ENCODE measurements at places on chromosomes 13 and 19.

GRCh38 chr19:48501494-48502349, 9.9 kb downstream of the LMTK3 start:
- peak; percentile 98 for DNase-seq

DNA sequence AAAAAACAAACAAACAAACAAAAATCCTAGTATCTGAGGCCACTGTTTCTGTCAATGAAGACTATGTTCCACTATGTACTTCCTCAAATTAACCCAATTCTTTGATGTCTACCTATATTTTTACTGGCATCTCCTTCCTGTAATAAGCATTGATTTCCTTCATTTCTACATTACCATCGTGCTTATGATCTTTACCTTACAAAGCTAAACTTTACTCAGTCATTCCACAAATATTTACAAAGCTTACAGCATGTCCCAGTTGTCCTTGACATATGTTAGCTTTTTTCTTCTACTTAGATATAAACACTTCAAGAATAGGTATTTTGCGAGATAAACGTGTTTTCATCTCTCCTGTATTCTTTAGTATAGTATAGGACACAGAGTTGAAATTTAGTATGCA, 1090.9 kb downstream of the PCDH9 start:
- no peak for DNase-seq

GRCh38 chr13:43428545-43429296, 358.1 kb downstream of the ENOX1 start:
- DNase-seq, result no peak

- no peak for DNase-seq
Measured at GRCh38 chr19:12374026-12374425, 8.5 kb upstream of the ZNF442 start.

DNA sequence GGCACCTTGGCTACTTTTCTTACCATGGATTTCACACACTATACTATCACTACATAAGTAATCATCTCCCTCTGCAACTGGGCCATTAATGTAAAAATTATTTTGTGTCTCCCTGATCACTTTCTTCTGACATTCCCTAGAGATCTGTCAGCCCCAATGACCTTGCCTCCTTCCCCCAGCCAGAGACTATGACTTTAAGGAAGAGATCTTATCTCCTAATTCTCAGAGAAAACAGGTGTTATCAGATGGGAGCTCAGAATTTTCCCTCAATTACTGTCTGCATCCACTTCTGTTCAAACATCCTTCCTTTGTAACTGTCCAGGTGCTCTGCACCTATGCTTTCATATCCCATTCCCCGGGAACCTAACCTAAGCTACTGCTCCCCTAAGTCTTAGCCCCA, 397.5 kb downstream of the DIAPH3 start:
- DNase-seq, result no peak

DNA sequence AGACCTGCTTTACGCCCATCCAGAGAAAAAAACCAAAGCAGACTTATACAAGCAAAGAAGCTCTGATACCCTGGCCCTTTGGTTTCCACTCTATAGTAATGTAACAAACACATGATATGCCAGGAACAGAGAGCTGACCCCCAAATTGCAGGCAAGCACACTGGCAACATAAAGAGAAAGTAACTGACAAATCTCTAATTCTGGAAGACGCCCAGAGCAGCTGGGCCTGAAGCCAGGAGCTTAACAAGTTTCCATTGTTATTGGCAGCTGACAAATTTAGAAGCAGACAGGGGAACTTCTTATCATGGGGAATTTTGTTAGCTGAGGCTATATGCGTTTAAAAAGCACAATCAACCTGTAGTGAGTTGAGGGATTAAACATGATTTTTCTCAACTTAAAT, 158.0 kb downstream of the DLEU7 start:
- DNase-seq, result peak; percentile 84

DNA sequence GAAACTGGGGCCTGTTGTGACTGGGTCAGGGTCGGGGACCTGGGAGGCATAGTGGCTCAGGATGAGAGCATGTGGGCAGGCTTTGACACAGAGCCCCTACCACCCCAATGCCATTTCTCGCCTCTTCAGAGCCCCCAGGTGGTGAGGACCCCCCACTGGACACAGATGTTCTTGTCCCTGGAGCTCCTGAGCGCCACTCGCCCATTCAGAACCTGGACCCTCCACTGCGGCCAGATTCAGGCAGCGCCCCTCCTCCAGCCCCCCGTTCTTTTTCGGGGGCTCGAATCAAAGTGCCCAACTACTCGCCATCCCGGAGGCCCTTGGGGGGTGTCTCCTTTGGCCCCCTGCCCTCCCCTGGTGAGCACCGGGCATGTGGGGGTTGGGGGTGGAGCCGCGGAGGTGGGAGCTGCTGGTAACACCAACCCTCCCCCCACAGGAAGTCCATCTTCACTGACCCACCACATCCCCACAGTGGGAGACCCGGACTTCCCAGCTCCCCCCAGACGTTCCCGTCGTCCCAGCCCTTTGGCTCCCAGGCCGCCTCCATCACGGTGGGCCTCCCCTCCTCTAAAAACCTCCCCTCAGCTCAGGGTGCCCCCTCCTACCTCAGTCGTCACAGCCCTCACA, 10.4 kb downstream of the IGFLR1 start:
- no peak for DNase-seq

DNA sequence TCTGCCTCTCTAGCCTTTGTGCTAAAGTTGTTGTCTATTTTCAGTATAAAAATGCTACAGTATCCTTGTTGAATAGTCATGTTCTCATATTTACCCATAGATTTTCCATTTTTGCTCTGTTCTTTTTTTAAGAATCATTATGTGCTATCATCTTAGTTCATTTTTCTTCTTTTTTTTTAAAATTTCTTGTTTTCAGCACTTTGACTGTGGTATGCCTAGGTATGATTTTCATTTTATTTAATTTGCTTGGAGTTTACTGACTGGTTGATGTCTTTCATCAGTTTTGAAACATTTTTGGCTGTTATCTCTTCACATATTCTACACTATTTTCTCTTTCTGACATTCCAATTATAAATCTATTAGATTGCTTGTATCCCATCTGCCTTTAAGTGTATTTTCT, 192.9 kb downstream of the PDS5B start:
- no peak for DNase-seq

GRCh38 chr13:46526100-46526735, 26.8 kb upstream of the LRCH1 start:
- no peak for DNase-seq
